ENCODE measurements at places on chromosomes 1 and 21.
A peak's percentile ranks its signal among the peaks of the same experiment; 100 is the strongest.

DNA sequence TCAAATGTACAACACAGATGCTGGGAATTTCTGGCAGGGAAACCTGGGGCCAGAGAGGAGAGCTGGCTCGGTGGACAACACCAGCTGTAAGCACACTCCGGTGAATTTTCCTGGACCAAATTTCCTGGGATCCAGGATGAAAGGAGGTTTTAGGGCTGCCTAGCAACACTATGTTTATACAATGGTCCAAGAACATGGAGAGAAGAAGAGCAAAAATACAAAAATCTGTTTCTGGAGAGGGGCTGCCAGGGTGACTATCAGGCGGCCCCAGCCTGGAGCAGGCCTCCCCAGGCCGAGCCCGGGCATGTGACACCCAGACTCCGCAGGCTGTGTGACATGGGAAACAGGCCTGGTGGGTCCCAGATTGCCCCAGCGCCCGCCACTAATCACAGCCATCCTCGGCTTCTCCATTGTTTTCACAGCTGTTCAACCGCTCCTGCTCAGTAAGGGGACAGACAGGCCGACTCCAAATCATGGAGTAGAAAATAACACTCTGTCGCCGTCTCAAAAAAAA, 336.0 kb upstream of the NFIA start:
- H3K36me3 ChIP-seq = no peaks in the 10 kb centered on the region
- no peak overlapping the region for H3K27ac ChIP-seq
- DNase-seq = no peak
- no peak overlapping the region for H3K4me3 ChIP-seq
- H3K4me1 ChIP-seq = no peaks in the 10 kb centered on the region
- no peaks in the 10 kb centered on the region for H3K27me3 ChIP-seq

DNA sequence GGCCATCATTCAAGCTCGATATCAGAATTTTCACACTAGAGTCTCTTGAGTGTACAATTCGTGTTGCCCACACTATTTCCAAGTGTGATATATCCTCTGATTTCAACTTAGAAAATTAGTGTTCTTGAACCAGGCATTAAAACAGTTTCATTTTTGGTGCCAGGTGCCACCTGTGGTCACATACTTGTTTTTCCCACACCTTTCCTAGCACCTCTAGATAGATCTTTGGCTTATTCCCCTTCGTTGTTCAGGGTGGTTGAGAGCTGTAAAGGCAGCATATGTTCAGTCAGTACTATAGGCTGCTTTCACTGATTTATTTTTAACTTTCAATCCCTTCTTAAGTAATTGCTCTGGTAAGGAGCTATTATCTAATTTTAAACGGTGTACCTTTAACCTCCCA, 131.1 kb downstream of the NEK7 start:
- H3K27me3 ChIP-seq = no peaks in the 10 kb centered on the region
- no peak for DNase-seq
- peaks cover 26% of the 10 kb centered on the region for H3K36me3 ChIP-seq
- no peak overlapping the region for H3K4me3 ChIP-seq
- peaks cover 28% of the 10 kb centered on the region for H3K4me1 ChIP-seq
- H3K27ac ChIP-seq = no peak overlapping the region

- no peaks in the 10 kb centered on the region for H3K36me3 ChIP-seq
- DNase-seq = peak; percentile 74
- H3K27ac ChIP-seq = no peak overlapping the region
- H3K27me3 ChIP-seq = peaks cover 37% of the 10 kb centered on the region
Observed at GRCh38 chr1:184035719-184036516, 1.6 kb downstream of the COLGALT2 start.

DNA sequence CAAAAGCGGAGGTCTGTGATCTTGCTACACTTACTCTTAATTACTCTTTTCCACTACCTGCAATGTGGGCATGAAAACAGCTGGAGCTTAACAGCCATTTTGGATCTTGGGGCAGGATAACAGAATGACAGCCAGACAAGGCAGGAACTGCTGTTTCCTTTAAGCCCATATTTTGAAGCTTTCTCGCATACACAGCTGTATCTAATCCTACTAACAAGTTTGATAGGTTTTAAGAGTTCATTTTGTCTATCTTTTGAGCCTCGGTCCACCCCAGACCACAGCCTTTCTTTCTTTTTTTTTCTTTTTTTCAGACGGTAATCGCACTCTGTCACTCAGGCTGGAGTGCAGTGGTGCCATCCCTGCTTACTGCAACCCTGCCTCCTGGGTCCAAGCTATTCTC, 42.4 kb upstream of the CRB1 start:
- no peak for DNase-seq
- no peak overlapping the region for H3K4me3 ChIP-seq
- H3K36me3 ChIP-seq = no peaks in the 10 kb centered on the region
- H3K27me3 ChIP-seq = no peaks in the 10 kb centered on the region
- H3K4me1 ChIP-seq = no peaks in the 10 kb centered on the region

GRCh38 chr1:209703834-209704504, 677 bp upstream of the HSD11B1 start:
- H3K4me3 ChIP-seq = no peak overlapping the region
- no peak overlapping the region for H3K27ac ChIP-seq
- no peak for DNase-seq
- H3K27me3 ChIP-seq = no peaks in the 10 kb centered on the region
- H3K36me3 ChIP-seq = no peaks in the 10 kb centered on the region

DNA sequence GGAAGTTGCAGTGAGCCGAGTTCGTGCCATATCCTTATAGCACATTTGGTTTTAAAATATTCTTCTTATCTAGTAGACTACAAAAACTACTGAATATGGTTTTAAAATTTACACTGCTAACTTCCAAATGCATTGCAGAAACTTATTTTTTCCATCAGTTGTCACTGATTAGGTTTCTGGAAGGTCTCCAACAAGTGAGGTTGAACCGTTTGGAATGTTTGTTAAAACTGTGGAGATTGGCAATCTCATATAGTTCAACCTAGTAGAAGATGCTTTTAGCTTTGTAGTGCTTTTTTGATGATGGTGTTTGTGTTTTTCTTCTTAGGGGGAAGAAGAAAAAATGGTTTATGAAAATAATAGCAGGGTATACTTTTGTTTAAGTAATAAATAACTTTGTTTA, 12.9 kb downstream of the CENPF start:
- H3K36me3 ChIP-seq = no peaks in the 10 kb centered on the region
- no peaks in the 10 kb centered on the region for H3K27me3 ChIP-seq
- no peak overlapping the region for H3K4me3 ChIP-seq
- no peak overlapping the region for H3K27ac ChIP-seq
- no peaks in the 10 kb centered on the region for H3K4me1 ChIP-seq

GRCh38 chr1:235919127-235919832, 52.6 kb upstream of the LYST start:
- H3K27ac ChIP-seq = no peak overlapping the region
- no peak for DNase-seq
- no peaks in the 10 kb centered on the region for H3K27me3 ChIP-seq
- H3K4me1 ChIP-seq = peaks cover 15% of the 10 kb centered on the region
- no peaks in the 10 kb centered on the region for H3K36me3 ChIP-seq
- no peak overlapping the region for H3K4me3 ChIP-seq
